Left lung (tissue), 14 donors: ENCODE measurements at places on chromosomes 2 and 18. TPM values are rescaled to one million over a fixed set of nuclear protein-coding genes. Genes with fewer than 3 reads are reported as not detected.

- H3K4me1 ChIP-seq: peaks cover 24% of the 10 kb centered on the region
- H3K36me3 ChIP-seq: no peaks in the 10 kb centered on the region
- peak; percentile 59 for DNase-seq
- H3K27ac ChIP-seq: peak within 1 kb of the TSS; percentile 60
Observed at GRCh38 chr2:176187899-176188773, at the start of gene HOXD1. TSS of gene HOXD1 (plus strand) at chr2:176188668. CDS start at chr2:176188802, 134 bp downstream.

GRCh38 chr2:178858896-178859625 is 51.8 kb upstream of the TTN start:
- no peak overlapping the region for H3K4me3 ChIP-seq
- no peaks in the 10 kb centered on the region for H3K36me3 ChIP-seq
- DNase-seq: no peak

Gene CFAP65
- total RNA-seq: 4.3 TPM

Gene SP140
- 4.8 TPM for total RNA-seq

- H3K27me3 ChIP-seq: no peaks in the 10 kb centered on the region
- peak; percentile 29 for DNase-seq
- H3K27ac ChIP-seq: no peak overlapping the region
- H3K4me3 ChIP-seq: no peak overlapping the region
- H3K36me3 ChIP-seq: peaks cover 26% of the 10 kb centered on the region
- peaks cover 4% of the 10 kb centered on the region for H3K4me1 ChIP-seq
Observed at GRCh38 chr2:207617011-207617671, 8.1 kb downstream of the METTL21A start.

Gene HEATR5B
- 21.8 TPM for total RNA-seq

Gene LYPD6
- 0.64 TPM for total RNA-seq

DNA sequence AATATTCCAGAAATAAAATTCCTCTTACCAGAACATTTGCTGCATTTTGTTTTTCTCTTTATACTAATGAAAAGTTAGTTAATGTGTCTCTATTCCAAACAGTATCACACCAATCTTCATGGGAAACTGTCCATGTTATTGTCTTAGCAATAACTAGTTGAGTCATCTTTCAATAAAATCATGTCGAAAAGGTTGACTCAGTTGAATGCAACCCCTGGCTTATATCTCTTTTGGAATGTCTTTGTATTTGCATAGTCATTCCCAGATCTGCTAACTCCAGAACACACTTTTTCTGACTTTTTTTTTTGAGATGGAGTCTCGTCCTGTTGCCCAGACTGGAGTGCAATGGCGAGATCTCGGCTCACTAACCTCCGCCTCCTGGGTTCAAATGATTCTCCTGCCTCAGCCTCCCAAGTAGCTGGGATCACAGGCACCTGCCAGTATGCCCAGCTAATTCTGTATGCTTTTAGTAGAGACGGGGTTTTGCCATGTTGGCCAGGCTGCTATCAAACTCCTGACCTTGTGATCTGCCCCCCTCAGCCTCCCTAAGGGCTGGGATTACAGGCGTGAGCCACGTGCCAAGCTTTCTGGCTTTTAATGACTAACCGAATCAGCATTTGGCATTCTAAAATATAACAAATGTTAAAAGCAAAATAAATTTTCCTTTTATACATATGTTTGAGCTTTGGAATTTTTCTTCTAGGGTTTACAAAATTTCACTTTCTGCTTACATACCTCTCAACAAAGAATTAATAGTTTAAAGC is 133.2 kb upstream of the GULP1 start:
- no peak for DNase-seq
- no peaks in the 10 kb centered on the region for H3K27me3 ChIP-seq
- H3K36me3 ChIP-seq: no peaks in the 10 kb centered on the region
- no peaks in the 10 kb centered on the region for H3K4me1 ChIP-seq
- no peak overlapping the region for H3K4me3 ChIP-seq
- H3K27ac ChIP-seq: no peak overlapping the region

DNA sequence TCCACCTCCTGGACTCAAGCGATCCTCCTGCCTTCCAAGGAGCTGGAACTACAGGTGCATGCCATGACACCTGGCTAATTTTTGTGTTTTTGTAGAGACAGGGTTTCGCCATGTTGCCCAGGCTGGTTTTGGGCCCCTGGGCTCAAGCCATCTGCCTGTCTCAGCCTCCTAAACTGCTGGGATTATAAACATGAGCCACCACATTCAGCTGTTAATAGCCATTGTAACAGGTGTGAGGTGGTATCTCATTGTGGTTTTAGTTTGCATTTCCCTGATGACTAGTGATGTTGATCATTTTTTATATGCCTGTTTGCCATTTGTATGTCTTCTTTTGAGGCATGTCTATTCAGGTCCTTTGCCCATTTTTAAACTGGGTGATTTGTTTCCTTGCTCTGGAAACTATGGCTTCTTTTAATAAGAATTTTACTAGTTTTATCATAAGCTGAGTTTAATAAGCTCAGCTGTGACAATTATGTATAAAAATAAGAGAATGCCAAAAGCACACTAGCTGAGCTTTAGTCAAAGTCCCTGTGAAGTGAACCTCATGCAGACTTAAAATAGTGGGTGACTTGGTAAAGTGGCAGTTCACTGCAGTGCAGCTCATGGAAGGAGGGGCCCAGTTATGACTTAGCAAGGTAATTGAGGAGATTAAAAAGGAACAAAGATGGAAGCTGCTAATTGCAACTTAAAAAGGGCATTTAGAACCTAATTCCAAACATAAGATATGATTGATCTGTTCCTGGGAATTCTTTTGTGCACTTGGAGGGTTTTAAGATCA is 465.1 kb downstream of the TGIF1 start:
- no peak overlapping the region for H3K27ac ChIP-seq
- no peak overlapping the region for H3K4me3 ChIP-seq
- DNase-seq: no peak

- H3K4me3 ChIP-seq: no peak overlapping the region
- no peaks in the 10 kb centered on the region for H3K36me3 ChIP-seq
- peak overlapping the region; percentile 44 for H3K27ac ChIP-seq
- no peaks in the 10 kb centered on the region for H3K4me1 ChIP-seq
Observed at GRCh38 chr2:120892967-120893667, 157.4 kb downstream of the GLI2 start.

Gene RASGRP3
- total RNA-seq: 20.3 TPM

DNA sequence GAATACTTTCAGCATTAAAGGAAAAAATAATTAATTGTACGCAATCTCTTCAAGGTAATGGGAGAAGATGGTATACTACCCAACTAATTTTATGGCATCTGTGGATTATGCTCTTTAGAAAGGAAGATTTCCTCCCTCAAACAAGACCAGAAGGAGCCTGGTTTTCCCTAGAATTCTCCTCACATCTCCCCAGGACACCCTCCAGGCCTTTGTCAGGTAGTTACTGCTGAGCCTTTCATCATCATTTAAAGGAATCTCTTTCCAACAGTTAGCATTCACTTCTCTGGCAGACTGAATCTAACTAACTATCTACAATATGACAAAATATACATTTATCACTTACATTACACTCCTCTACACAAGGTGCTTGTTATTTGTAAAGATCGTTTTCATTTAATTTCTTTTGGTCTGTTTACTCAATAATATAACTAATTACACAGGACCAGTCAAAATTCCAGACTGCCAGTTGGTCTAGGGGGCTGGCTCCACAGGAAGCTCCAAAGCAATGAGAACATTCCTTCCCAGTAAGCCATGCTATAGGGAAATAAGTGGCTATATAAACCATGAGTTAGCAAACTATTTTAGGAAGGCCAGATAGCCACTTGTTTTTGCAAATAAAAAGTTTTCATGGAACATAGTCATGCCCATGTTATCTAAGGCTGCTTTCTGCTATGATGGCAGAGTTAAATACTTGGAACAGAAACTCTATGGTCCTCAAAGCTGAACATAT is 19.1 kb downstream of the ZNF24 start:
- no peak overlapping the region for H3K4me3 ChIP-seq
- H3K27me3 ChIP-seq: no peaks in the 10 kb centered on the region
- no peaks in the 10 kb centered on the region for H3K36me3 ChIP-seq
- no peak for DNase-seq

Gene DAPL1
- not detected for total RNA-seq

Gene SCG2
- total RNA-seq: 3.8 TPM

- no peak overlapping the region for H3K4me3 ChIP-seq
- no peaks in the 10 kb centered on the region for H3K27me3 ChIP-seq
- no peaks in the 10 kb centered on the region for H3K4me1 ChIP-seq
- H3K36me3 ChIP-seq: no peaks in the 10 kb centered on the region
- H3K27ac ChIP-seq: no peak overlapping the region
Observed at GRCh38 chr2:240788482-240788881, 31.5 kb downstream of the KIF1A start.

DNA sequence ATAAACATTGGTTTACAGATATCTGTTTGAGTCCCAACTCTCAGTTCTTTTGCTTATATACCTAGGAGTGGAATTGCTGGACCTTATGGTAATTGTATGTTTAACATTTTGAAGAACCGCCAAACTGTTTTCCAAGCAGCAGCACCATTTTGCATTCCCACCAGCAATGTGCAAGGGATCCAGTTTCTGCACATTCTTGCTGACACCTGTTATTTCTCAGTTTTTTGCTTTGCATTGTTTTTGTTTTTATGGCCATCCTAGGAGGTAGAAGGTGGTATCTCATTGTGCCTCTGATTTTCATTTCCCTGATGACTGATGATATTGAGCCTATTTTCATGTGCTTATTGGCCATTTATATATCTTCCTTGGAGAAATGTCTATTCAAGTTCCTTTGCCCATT is 71.2 kb downstream of the MCFD2 start:
- H3K4me1 ChIP-seq: peaks cover 30% of the 10 kb centered on the region
- H3K27me3 ChIP-seq: no peaks in the 10 kb centered on the region
- no peak overlapping the region for H3K27ac ChIP-seq

DNA sequence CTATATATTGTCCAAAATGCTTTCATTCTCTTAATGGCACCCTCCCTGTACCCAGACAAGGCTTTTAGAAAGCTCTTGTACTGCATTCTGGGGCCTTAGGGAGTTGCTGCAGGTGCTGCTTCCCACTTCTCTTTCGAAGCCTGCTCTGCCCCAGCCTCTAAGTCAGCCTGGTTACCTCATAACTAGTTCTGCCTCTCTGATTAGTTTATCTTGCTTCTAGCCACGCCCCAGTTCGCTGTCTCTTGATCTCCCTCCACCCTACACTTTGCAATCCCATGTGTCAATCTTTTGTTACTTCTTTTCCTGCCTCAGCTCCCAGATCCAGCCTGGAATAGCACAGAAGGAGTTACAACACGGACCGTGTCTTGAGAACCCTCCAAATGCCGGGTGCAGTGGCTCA is 13.8 kb upstream of the NCOA1 start:
- no peak for DNase-seq
- H3K4me3 ChIP-seq: no peak overlapping the region
- H3K27ac ChIP-seq: no peak overlapping the region
- H3K27me3 ChIP-seq: no peaks in the 10 kb centered on the region

GRCh38 chr2:74011246-74011645 is 26.5 kb downstream of the TET3 start:
- peaks cover 9% of the 10 kb centered on the region for H3K36me3 ChIP-seq
- no peak overlapping the region for H3K4me3 ChIP-seq
- peaks cover 9% of the 10 kb centered on the region for H3K4me1 ChIP-seq
- H3K27ac ChIP-seq: no peak overlapping the region

GRCh38 chr2:238927746-238928519 is 80.0 kb downstream of the TWIST2 start:
- H3K27ac ChIP-seq: no peak overlapping the region
- H3K36me3 ChIP-seq: no peaks in the 10 kb centered on the region
- no peak for DNase-seq

GRCh38 chr2:2573658-2574293 is 242.7 kb upstream of the MYT1L start:
- no peaks in the 10 kb centered on the region for H3K36me3 ChIP-seq
- no peaks in the 10 kb centered on the region for H3K4me1 ChIP-seq
- no peak overlapping the region for H3K27ac ChIP-seq
- no peak overlapping the region for H3K4me3 ChIP-seq
- H3K27me3 ChIP-seq: peaks cover 9% of the 10 kb centered on the region
- DNase-seq: no peak

Gene PLEKHH2
- 23.3 TPM for total RNA-seq

GRCh38 chr2:74003494-74004211 is 18.9 kb downstream of the TET3 start:
- H3K27me3 ChIP-seq: no peaks in the 10 kb centered on the region
- no peak overlapping the region for H3K27ac ChIP-seq
- H3K4me3 ChIP-seq: no peak overlapping the region
- H3K36me3 ChIP-seq: no peaks in the 10 kb centered on the region

Gene RNF144A
- total RNA-seq: 11.4 TPM

DNA sequence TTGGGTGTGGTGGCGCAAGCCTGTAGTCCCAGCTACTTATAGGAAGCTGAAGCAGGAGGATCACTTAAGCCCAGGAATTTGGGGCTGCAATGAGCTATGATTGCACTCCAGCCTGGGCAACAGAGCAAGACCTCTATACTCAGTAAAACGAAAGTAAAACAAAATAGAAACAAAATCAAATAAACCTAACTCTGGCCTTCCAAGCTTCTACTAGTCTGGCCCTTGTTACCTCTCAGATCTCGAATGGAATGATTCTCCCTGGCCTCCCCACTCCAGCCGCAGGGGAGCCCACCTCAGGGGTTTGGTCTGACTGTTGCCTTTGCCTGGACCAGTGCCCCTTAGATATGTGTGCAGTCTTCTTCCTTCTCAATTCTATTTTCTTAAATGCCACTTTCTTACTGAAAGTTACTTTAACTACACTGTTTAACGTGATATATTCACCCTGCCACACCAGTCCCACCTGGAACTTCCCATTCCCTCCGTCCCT is 160.0 kb upstream of the GCFC2 start:
- no peaks in the 10 kb centered on the region for H3K4me1 ChIP-seq
- no peaks in the 10 kb centered on the region for H3K36me3 ChIP-seq
- H3K4me3 ChIP-seq: no peak overlapping the region
- H3K27ac ChIP-seq: no peak overlapping the region
- no peak for DNase-seq
- H3K27me3 ChIP-seq: no peaks in the 10 kb centered on the region

Gene GPR17
- 0.24 TPM for total RNA-seq

- H3K27ac ChIP-seq: no peak overlapping the region
- H3K36me3 ChIP-seq: no peaks in the 10 kb centered on the region
- no peaks in the 10 kb centered on the region for H3K4me1 ChIP-seq
Observed at GRCh38 chr18:32383050-32383819, 87.4 kb downstream of the GAREM1 start.

Gene GRB14
- total RNA-seq: 4.1 TPM

DNA sequence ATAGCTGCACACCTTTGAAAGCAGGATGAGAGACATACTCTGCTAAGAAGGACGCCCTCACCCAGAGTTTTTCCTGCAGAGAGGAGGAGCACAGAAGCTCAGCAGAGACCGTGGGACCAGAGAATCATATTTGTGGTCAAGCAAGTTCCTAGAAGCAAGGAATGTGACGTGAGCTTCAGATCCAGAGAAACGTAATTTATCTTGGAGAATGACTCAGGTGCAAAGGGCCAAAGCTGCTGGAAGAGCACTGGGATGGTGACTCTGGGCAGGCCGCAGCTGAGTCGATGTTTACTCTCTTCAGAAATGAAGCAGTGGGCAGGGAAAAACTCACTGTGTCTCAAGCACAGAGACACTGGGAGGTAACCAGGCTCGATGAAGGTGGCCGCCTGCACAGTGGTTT is 50.1 kb upstream of the IGFBP2 start:
- no peak overlapping the region for H3K27ac ChIP-seq
- H3K36me3 ChIP-seq: no peaks in the 10 kb centered on the region
- H3K27me3 ChIP-seq: no peaks in the 10 kb centered on the region
- H3K4me3 ChIP-seq: no peak overlapping the region
